ENCODE measurements at places on chromosomes 12 and 14.

DNA sequence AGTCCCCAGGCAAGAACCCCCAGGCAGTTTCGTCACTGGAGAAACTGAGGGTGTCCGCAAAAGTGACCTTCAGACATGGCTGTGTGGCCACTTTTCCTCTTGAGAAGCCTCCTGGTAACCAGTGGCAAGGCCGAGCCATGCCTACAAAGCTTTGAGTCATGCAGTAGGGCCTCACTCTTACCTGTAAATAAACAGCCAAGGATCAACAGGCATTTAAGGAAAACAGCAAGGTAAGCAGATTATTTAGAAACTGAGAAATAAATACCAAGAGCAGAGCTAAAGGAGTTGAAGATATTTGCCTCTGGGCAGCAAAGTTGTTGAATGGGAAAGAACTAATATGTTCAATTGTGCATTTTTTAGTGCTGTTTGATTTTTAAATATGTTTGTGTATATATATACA lies 141.0 kb upstream of the BCL2L14 start:
- no peak for DNase-seq

- peak; percentile 28 for DNase-seq
These were observed 1.0 kb downstream of the SH2B3 start for GRCh38 chr12:111406474-111407376.

GRCh38 chr12:102862486-102862885 lies 54.6 kb downstream of the PAH start:
- DNase-seq, result no peak

GRCh38 chr12:92627511-92627910 lies 75.3 kb upstream of the PLEKHG7 start:
- no peak for DNase-seq

- DNase-seq, result no peak
These were observed 31.6 kb downstream of the ACACB start for GRCh38 chr12:109147954-109148353.

DNA sequence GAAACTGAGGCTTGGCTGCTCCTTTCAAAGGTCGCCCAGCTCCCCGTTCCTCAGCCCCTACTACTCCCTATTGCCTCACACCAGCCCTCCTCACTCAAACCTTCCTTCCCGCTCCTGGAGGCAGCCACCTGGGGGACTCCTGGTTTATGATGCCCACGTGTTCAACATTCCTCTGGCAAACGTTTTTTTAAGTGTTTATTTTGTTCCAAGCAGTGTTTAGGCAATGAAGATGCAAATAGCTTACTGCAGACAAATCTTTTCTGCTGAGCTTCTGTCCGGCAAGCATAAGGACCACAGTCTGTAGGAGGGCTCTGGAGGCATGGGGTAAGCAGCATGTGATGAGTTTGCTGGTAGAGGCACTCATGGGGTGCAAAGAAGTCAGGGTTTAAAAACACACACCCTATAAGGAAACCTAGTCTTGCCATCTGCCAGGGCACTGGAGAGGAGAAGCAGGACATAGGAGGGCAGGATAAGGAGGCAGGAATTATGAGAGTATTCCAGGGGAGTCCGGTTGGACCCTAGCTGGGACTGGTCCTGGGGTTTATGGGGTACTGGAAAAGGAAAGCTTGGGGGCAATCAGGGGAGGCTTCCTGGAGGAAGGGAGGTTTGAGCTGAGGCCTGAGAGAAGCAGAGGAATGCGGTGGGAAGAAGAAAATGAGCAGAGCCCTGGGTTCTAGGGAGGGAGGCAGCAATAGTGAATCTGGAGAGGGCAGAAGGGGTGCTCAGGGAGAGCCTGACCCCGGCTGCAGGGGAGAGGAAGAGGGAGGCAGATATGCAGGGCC lies 123.3 kb downstream of the NCOR2 start:
- DNase-seq, result no peak

DNA sequence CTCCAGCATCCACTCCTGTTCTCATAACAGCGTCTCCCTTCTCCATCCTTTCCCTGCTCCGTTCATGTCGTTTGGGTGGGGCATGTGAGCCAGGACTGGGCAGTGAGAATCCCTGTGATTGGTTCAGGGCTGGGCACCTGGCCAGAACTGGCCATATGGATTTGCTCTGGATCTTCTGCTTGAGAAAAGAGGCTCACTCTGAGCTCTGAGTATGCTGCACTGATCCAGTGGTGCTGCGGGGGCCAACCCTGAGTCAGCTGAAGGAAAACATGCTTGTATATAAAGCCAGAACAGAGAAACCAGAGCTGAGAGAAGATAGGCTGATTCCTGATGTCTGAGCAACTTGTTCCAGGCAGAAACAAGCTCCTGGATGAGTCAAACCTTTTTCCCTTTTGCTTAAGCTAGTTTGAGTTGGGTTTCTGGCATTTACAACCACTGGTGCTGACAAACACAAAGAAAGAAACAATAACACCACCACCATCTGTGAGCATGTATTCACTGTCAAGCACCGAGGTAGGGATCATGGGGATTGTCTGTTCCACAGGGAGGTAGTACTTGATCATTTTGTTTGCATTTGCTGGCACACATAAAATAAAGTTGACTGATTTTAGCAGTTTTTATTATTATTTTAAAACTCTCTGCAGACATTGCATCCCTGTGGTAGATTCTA lies 14.0 kb upstream of the HPD start:
- DNase-seq, result no peak

GRCh38 chr12:65640489-65640901 lies 183.8 kb upstream of the HMGA2 start:
- no peak for DNase-seq

DNA sequence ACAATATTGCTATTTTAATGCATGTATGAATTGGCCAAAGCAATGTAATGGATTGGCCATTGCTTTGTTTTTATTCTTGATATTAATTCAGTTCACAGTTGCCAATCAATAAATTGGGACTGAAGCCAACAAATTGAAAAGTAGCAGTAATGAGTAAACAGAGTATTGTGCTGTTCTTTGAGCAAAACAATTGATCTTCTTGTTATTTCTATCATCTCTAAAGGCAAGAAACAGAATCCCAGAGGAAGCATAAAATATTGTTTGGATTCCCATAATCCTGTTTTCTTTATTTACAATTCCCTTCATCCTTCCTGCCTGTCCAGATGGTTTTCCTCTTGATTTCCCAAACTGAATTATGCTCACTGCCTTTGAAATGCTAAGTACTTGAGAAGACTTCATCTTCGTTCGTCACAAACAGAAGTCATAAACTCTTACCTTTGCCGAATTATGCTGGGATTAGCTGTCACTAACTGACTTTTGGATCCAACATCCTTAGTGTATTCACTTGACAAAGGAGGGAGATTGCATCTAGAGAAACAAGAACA lies 85.9 kb downstream of the ST8SIA1 start:
- no peak for DNase-seq

DNA sequence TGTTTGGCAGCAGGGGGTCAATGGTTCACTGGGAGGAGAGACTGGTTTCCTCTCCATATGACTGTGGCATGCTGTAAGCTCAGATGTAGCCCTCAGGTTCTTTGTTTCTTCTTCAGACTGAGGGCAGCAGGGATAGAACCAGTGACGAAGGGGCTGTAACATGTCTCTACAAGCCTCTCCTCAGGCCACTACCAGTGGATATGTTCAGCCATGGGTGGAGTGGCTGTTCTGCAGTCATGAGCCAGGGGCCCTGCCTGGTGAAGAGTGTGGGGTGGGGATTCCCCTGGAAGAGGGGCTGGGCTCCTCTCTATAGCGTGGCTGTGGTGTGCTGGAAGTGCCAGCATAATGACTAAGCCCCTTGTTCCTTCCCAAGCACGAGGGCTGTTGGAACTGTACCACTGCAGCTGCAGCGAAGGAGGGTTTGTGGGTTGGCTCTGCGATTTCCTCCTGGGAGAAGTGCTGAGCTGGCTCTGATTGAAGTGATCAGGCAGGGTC lies 55.8 kb downstream of the CMAS start:
- no peak for DNase-seq

- no peak for DNase-seq
These were observed 142.6 kb upstream of the CPSF6 start for GRCh38 chr12:69096669-69097335.

- DNase-seq, result no peak
These were observed 151.5 kb downstream of the LRFN5 start for GRCh38 chr14:41758011-41758665.

- DNase-seq, result no peak
These were observed 50.7 kb downstream of the BCAT1 start for GRCh38 chr12:24898185-24898584.

DNA sequence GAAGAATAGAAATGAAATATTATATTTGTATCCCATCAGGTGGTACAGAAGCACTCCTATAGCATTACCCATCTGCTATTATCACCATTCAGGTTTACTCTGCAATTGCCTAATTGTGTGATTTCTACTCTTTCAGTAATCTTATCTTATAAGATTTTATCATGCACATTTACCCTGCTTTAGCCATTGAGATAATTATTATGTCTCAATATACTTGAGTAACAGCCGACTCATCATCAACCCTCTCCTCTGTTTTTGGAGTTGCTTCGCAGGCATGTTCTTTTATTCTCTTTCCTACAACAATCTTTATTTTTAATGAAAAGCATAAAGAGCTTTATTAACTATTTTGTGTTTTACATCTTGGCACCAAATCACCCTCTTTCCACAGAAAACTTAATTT lies 419.9 kb downstream of the LRIG3 start:
- DNase-seq, result no peak

DNA sequence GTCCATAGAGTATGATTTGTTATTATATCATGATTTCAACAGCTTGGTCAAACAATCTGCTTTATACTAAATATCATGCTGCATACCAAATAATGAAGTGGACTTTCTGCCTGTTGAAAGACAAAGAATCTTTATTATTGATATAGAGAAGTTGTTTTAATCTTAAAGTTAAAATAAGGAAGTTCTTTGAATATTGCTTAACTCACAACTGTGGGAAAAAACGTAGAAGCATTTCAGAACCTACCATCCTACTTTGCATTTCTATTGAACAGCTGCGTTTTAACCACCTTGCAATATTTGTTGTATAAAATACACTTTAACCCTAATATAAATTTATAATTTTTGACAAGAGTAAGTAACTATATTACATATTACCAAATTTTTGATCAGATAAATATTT lies 22.9 kb upstream of the ARL1 start:
- no peak for DNase-seq

GRCh38 chr12:15435597-15435996 lies 113.3 kb downstream of the PTPRO start:
- DNase-seq, result no peak

- no peak for DNase-seq
These were observed 11.2 kb downstream of the SPRING1 start for GRCh38 chr12:116726694-116727093.

DNA sequence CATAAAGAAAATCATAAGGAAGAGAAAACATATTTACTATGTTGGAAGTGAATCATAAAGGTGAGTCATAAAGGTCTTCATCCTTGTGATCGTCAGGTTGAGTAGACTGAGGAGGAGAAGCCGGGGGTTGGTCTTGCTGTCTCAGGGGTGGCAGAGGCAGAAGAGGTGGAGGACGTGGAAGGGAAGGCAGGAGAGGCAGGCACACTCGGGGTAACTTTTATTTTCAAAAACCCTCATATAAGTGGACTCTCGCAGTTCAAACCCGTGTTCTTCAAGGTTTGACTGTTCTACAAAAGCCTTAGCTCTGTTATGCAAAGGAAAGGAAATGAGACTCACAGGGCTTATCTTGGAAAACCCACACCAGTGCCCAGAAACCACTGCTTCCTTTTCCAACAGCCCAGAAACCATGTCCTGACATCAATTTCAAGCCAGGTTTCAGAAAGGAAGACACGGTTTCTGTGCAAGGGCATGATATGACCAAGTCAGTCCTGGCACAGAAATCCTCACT lies 14.0 kb downstream of the SMCO2 start:
- no peak for DNase-seq

GRCh38 chr12:79082595-79082994 lies 218.0 kb downstream of the SYT1 start:
- no peak for DNase-seq

DNA sequence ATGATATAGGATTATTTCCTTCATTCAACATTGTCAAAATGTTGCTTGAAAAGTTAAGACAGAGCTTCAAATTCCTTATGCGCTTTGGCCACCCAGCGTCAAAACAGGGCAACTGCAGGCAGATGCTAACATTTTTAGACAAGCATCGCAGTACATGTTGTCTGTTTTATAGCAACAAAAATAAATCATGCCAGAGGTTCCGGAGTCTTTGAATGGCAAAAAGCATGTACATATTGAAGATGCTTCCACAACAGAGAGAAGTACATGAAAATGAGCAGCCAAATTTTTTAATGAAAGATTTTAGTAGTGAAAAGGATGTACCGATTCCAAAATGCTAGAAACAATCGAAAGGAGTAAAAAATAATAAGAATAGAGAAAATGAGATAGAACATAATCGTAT lies 49.8 kb upstream of the USP15 start:
- DNase-seq, result peak; percentile 12

GRCh38 chr12:2552000-2552756 lies 242.6 kb upstream of the FKBP4 start:
- no peak for DNase-seq

GRCh38 chr12:91874086-91874865 lies 271.4 kb downstream of the BTG1 start:
- DNase-seq, result no peak

DNA sequence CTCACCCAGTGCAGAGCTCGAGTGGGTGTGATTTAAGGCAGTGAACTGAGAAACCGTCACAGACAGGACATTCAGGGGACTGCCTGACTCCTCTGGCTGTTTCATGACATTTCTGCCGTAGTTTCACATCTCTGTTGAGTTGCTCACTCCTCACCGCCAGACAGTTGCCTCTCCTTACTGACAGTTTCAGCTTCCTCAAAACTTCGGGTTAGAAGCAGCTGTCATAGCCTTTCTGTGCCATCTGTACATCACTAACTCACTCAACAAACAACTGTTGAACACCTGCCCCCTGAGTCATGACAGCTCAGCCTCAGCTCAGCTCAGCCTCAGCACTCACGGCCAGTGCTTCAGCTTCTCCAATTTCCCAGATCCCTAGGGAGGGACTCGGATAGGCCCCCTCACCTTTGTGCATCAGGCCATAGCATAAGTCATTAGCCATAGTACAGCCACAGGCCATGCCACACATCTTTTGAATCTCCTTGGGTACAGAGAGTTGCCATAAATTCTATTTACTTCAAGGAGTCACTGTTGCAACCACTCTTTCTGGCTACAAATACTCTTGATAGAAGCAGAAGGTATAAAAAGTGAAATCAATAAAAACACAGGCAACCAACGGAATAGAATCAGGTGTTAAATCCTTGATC lies 6.2 kb upstream of the SLC15A4 start:
- DNase-seq, result no peak

DNA sequence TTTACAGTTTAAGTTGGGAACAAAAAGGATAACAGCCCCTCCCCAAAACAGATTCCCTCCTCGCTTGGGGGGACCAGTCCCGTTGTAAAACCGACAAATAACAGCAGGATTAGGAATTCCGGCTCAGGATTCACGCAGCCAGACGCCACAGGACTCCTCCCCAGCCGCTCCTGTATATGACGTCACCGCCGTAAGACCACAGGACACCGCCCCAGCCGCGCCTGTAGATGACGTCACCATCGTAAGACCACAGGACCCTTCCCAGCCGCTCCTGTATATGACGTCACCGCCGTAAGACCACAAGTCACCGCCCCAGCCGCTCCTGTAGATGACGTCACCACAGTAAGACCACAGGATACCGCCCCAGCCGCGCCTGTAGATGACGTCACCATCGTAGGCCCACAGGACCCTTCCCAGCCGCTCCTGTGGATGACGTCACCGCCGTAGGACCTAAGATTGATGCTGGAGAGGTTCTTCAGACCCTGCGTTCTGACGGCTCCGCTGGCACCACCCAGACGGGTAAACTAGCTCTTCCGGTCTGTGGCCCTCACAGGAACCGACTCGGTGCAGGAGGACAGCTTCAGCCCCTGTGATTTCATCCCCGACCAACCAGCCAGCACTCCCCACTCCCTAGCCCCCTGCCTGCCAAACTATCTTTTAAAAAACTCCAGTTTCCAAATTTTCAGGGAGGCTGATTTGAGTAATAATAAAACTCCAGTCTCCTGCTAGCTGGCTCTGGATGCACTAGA lies 43.9 kb upstream of the FBRSL1 start:
- DNase-seq, result peak; percentile 83

Data from T follicular helper cell (primary cell).